ENCODE measurements at places on chromosomes 11 and 22.

DNA sequence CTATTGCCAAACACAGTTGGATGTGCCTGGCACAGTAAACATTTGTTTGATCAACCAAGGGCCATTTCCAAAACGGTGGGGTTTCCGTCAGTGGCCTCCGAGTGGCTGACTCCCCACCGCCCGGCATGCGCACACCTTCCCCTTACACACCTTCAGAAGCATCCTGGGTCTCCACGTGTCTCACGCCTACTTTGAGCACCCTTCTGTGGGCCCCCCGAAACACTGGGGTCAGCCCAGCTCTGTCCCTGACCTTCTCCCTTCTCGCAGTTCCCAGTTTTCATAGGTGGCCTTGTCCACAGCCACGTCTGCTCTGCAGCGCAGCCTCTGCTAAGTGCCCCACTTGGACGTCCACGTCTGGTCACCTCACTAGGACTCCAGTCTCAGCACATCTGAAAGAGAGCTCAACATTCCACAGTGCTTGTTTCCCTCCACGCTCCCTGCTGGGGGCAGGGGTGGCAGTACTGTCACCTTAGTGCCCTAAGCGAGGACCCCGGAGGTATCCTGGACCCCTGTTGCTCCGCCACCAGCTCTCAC is 13.2 kb upstream of the SHANK2 start:
- no peak for DNase-seq

GRCh38 chr22:46432164-46433068 is 96.9 kb downstream of the TRMU start:
- DNase-seq = no peak

DNA sequence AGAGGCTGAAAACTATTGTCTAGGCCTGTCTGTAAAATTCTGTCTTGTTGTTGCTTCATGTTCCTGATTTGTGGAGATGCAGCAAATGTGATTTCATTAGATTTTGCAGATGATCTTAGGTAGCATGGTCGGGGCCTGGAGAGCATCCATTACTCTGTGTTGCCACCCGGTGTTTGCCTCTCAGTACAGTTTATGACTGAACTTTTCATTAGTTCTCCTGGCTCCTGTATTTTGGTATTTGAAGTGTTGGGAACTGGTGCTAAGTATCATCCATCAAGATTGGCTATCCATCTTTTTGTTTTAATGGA is 7.7 kb downstream of the YWHAH start:
- DNase-seq = no peak

DNA sequence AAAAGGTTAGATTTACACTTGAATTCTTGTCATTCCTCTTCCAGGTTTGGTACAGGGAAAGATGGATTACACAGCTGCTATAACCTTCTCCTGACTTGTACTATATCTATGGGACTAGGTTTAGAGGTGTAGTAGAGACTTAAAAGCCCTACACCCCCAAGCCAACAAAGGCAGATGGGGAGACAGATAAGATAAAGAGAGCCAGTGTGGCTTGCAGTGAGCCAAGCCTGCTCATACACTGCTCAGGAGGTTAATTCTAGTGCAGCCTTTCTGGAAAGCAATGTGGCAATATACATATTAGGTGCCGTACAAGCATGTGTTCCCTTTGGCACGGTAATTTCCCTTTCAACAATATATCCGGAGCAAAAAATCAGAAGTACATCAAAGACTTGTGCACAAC is 10.8 kb downstream of the SIK3 start:
- no peak for DNase-seq

DNA sequence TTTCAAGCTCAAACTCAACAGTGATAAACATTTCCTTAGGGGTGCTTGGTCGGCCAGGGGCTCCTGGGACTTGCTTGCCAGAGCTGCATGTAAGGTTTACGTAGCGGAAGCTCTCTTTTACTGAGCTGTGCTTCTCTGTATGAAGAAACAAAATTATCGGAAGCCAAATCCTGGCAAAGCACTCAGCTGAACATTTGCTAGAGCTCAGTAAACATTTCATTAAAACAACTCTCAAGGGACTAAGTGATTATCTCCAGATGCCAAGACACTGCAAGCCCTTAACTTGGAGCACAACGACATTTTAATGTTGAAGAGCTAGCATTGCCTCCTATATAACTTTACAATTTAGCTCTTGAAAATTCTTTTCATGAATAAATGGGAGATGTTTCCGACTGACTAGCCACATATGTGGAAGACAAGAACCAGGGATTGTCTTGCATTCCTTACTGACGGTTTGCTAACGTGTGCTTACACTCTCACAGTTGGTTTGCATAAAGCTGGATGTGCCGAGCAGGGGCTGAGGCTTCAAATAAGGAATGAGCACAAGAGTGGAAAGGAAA is 43.4 kb downstream of the SCUBE2 start:
- DNase-seq = no peak

DNA sequence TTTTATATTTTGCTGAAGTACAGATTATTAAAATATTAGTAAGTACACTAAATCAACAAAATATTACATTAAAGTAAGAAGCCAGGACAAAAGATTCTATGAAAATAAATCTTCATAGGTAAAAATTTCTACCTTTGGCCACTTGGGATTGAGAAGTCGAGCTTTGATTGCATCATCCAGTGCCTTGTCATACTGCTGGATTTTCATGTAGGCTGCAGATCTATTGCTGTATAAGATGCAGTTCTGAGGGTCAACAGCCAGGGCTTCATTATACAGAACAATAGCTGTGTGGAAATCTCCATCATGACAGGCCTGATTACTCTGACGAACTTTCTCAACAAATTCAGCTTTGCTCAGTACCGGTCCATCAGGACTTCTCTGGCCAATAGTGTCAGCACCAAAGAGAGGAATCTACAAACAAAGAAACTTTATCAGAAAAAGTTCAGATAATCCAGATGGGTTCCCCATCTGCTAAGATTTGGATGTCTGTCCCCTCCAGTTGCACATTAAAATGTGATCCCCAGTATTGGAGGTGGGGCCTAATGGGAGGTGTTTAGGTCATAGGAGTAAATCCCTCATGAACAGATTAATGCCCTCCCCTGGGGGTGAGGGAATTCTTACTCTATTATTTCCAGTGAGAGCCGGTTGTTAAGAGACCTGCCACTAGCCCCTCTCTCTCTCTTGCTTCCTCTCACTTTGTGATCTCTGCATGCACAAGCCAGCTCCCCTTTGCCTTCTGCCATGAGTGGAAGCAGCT is 50.0 kb downstream of the TTC28 start:
- DNase-seq = no peak

GRCh38 chr11:78690352-78690987 is 115.8 kb upstream of the NARS2 start:
- no peak for DNase-seq

- DNase-seq = no peak
Observed at GRCh38 chr11:70532066-70532440, 133.7 kb downstream of the CTTN start.

GRCh38 chr11:36037031-36037430 is 93.2 kb downstream of the LDLRAD3 start:
- DNase-seq = no peak

Data from T1000 (cell line).